ENCODE measurements at places on chromosomes 4 and X.
A peak's percentile ranks its signal among the peaks of the same experiment; 100 is the strongest.

GRCh38 chrX:55004231-55004630, 4.1 kb downstream of the APEX2 start:
- DNase-seq, result no peak

DNA sequence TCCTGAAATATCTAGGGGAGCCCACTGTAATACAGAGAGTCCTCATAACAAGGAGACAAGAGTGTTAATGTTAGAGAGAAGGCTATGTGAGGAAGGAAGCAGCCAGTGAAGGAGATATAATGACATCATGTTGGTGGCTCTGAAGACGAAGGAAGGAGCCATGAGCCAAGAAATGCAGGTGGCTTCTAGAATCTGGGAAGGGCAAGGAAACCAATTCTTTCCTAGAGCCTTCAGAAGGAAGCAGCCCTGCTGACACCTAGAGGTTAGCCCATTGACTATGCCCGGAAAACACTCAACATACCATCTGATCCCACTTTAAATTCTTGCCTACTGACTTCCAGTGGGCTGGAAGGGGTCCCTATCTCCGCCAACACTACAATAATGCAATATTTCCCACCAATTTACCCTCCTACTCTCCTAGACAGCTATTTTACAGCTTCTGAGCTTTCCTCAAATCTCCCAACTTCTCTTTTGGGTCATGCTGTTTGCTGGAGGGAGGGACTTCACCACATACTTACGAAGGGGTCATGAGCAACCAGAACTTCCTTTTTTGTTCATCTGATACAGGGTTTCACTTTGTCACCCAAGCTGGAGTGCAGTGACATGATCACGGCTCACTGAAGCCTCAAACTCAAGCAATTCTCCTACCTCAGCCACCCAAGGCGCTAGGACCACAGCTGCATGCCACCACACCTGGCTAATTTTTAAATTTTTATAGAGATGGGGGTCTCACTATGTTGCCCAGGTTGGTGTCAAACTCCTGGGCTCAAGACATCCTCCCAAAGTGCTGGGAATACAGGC, 25.2 kb upstream of the G3BP2 start:
- DNase-seq, result no peak

GRCh38 chr4:54499308-54500074, 158.3 kb upstream of the KIT start:
- no peak for DNase-seq

GRCh38 chrX:46759645-46759974, 692 bp upstream of the SLC9A7 start:
- no peak for DNase-seq

- DNase-seq, result peak; percentile 13
These were observed 278 bp downstream of the RELL1 start for GRCh38 chr4:37685823-37686372.

- no peak for DNase-seq
These were observed 110.6 kb downstream of the NEXMIF start for GRCh38 chrX:74814681-74815080.

GRCh38 chr4:64774626-64775025, 365.4 kb upstream of the TECRL start:
- DNase-seq, result no peak

- DNase-seq, result no peak
These were observed 24.9 kb downstream of the NLGN3 start for GRCh38 chrX:71169586-71169985.

DNA sequence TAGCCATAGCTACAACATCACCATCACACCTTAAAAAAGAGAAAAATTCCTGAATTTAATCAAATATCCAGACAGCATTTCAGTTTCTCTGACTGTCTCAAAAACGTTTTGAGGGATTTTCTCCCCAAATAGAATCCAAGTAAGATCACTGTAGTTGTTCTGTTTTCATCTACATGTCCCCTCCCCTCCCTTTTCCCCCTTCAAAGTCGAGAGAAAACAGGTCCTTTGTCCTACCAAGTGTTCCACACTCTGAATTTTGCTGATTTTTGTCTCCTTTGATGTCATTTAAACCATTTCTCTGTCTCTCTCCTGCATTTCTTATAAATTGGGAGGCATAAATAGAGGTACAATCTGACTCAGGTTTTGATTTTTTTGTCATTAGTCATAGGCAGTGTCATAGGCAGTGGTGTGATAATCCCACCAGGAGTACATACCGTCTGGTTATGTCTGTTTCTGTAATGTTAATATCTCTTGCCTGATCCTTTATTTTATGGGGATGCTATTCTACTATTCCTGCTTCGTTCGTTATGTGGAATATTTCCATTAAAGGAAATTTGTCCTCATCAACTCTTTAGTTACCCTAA, 348.6 kb downstream of the PTTG2 start:
- DNase-seq, result no peak

- no peak for DNase-seq
These were observed 17.1 kb downstream of the BEX3 start for GRCh38 chrX:103393487-103393886.

DNA sequence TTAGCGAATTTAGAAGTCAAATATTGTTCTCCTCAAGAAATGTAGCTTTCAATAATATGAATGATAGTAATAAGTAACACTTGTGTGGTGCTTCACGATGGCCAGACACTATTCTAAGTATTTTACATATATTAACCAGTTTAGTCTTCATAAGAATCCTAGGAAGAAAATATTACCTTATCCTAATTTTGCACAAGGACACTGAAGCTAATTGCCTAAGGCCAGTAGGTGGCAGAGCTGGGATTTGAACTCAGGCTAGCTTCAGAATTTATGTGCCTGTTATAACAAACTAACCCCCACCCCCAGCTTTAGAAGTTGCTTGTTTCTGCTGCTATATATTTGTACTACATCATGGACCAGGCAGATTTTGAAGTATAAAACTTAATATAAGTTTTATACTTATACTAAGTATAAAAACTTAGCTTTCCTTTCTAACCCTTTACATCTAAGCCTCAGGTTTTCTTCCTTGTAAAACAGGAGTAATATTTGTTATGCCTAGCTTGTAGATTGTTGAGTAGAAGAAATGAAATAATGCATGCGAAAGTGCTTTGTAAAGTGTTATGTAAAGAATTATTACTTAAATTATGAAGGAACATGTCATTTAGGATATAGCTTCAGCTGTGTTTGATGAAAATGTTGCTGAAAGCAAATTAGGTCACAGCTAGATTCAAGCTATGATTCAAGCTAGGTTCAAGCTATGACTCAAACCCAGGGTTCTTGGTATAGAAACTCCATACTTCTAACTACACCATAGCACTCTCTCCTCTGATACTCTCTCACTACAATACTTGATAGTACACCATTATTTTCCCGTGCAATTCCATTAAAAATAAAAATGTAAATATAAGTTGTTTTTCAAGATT, 4.2 kb upstream of the CDS1 start:
- DNase-seq, result no peak

- DNase-seq, result no peak
These were observed 208.8 kb downstream of the STK32B start for GRCh38 chr4:5260121-5260520.

GRCh38 chr4:86106475-86106874, 253.4 kb downstream of the MAPK10 start:
- DNase-seq, result no peak

DNA sequence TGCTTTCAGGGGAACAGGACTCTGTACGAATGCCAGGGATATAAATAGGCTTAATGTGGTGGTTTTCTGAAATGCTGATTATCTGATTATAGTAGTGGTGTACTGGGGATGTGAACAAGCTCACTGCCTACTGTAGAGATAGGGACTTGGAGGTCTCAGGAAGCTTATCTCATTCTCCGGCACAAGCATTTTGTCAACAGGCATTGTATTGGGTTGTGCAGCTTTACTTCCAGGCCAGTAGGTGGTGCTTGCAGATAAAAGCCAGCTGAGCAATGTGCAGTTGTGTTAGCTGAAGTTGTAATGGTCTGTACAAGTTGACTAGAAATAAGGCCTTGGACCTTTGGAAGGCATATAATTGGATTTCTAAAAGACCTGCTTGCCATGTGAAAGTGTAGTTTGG, 49.5 kb upstream of the TMLHE start:
- DNase-seq, result no peak

- DNase-seq, result no peak
These were observed 24.3 kb upstream of the PGM2 start for GRCh38 chr4:37802068-37802666.

GRCh38 chr4:37132351-37132974, 112.1 kb upstream of the NWD2 start:
- DNase-seq, result no peak

GRCh38 chr4:142480244-142480643, 365.9 kb downstream of the INPP4B start:
- DNase-seq, result no peak
